ENCODE measurements at places on chromosomes 2 and 18.

DNA sequence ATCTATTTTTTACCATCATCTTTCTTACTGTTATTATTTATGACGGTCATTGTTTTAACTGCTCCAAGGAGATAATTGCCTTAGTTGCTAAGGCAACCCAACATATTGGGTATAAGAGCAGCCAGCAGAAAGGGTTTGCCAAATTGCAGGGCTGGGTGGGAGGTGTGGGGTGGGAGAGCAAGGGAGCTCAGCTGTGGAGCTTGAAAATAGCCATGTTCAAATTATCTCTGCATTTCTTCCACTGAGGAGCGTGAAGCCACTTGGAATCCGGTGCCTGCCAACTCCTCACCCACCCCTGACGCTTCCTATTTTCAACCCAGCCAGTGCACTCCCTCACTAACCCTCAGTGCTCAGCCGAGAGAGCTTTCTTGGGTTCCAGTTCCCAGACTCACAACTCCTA is 60.8 kb downstream of the SETBP1 start:
- no peak for DNase-seq

DNA sequence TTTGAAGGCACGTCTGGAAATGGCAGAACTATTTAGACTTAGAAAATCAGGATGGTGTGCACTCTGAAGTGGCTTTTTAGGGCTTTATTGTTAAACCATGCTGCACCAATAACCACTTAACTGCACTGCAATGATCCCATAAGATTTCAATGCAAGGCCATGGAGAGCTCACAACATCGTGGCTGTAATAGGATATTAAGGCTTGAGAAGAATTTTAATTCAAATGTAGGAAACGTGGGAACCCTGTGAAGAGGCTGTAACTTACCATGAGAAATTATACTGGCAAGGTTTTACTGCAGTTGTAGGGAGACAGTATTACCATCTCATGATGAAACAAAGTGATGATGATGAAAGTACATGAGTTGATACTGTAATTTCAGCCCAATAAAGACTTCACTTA is 242.5 kb downstream of the AFF3 start:
- no peak for DNase-seq

DNA sequence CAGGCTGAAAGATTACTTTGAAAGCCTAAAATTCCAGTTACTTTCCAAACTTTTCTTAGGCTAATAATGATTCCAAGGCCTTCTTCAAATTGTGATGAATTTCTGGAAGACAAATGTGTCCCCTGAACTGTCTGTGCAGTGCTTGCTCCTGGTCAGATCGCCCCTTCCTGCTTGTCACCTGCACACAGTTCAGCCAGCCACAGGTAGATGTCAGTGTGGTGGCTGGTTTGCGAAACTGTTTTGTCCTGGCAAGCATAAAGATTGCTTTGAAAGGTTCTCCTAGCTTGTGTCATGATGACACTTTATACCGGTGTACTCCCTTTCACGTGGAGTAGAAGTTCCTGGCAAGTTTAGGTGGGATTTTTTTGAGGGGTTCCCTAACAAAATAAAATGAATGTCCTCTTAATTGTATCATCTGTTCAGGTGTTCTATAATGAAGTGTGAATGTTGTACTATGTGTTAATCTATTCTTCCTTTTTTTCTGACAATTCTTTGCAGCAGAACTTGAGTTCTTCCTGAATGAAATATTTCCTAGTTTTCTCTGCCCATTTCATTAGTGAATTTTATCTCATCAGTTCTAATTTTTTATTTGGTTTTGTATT is 298.8 kb downstream of the ZNF407 start:
- DNase-seq: no peak

DNA sequence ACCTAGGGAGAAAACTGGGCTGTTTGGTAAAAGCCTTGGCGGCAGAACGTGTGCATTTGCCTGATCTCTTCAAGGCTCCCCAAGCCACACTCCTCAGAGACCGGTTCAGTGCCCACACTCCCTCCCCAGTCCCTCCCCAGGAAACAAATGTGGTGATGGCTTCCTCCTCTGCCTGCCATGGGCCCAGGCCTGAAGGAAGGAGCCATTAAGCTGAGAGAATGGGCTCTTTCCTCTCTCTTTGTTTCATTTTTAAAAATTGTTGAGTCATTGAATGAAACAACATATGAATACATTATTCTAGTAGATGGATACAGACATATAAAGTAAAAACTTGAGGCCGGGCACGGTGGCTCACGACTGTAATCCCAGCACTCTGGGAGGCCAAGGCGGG is 50.6 kb upstream of the YWHAQ start:
- DNase-seq: no peak

- DNase-seq: no peak
Observed at GRCh38 chr2:111068435-111069058, 52.2 kb upstream of the BCL2L11 start.

GRCh38 chr2:235634435-235635158 is 140.8 kb downstream of the AGAP1 start:
- no peak for DNase-seq

DNA sequence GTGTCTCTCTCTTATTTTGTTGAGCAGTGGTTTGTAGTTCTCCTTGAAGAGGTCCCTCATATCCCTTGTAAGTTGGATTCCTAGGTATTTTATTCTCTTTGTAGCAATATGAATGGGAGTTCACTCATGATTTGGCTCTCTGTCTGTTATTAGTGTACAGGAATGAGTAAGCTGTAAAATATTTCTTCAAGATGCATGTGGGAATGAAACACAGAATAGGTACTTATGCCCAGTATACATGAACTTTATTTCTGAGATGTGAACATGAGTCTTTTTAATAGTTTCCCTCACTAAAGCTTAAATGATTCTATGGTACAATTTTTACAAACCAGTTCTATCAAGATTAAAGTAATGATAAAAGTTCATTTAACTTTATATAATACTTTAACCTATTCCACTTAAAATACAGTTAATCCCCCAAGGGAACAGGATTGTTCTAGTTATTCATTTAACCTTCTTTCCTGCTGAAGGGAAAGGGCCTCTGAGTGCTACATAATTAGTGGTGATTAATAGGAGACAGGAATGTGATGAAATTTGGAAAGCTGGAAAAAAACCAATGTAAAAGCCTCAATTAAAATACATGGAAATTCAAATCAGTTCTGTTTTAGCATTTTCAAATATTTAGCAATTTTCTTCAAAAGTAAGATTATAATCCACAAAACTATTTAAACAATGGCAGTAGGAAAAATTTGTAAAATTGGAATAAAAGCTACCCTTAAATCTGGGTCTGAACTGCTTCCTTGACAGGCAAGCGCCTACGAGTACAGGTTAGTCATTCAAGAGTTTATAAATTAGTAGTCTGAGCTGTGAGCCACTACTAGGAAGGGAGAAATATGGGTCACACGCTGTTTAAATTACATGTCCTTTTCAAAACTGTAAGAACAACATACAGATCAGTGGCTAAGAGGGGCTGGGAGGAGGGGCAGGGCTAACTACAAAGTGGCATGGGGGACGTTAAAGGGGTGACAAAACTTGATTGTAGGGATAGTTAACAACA is 28.9 kb downstream of the SPIRE1 start:
- DNase-seq: no peak

DNA sequence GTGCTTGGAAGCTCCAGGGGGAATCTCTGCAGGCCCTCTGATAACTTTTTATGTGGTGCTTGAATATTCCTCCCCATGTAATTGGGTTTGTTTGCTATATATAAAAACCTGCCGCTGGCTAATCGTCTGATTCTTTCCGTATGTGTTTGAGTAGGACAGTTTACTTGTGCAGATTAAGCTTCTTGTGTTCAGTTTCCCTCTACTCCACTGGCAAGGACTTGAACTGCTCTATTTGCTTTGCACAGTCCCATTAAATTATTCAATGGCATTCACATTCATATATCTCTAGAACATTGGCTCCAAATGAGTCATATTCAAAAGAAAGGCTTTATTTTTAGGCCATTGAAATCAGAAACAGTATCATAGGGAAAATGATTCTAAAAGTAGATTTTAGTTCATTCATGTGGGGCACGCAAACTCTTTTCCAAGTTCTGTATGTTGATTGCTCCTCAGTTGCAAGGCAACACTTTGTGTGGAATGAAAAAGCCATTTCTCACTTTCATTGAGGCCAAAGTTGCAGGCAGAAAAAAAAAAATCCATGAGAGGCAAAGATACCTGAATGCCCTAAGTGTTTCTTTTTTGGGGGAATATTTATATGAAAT is 1682.3 kb upstream of the PIK3C3 start:
- DNase-seq: no peak

- DNase-seq: no peak
Observed at GRCh38 chr2:48767330-48767729, 11.8 kb upstream of the LHCGR start.

DNA sequence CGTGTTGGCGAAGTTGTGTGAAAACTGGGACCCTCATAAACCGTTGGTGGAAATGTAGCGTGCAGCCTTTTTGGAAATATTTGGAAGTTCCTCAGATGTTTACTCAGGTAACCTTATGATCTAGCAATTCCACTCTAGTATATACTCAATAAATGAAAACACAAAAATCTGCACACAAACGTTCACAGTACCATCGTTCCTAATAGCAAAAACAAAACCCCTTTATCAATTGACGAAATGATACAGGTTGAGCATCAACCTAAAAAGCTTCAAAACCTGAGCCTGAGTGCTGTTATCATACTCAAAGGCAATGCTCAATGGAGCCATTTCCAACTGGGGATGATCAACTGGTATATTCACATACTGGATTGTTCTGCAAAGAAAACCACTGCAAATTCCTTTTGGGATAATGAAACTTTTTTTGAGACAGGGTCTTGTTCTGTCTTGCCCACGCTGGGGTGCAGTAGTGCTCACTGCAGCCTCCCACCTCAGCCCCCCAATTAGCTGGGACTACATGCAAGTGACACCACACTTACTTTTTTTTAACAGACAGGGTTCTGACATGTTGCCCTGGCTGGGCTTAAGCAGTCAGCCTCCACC is 777 bp upstream of the C18orf32 start:
- no peak for DNase-seq

GRCh38 chr18:38572554-38573111 is 1007.0 kb upstream of the CELF4 start:
- no peak for DNase-seq

- DNase-seq: no peak
Observed at GRCh38 chr2:85926931-85927661, 38.3 kb upstream of the ST3GAL5 start.

DNA sequence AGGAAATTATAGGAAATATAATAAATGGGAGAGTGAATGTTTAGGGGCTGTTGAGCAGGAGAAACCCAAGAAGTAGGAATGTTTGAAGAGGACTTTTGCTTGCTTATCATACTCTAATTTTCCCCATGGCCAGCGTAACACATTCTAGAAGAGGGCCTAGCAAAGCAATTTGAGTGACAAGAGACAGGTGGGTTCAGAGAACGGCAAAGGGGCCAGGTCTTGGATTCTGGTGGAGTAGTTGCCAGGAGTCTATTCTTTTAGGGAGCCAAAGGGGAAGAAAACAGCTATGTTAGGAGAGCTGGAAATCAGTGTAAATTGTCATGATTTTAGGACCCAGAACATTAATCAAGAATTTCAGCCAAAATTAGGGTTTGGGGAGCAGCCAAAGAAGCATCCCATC is 96.5 kb downstream of the COL5A2 start:
- DNase-seq: no peak

- DNase-seq: no peak
Observed at GRCh38 chr2:143347901-143348414, 218.7 kb downstream of the ARHGAP15 start.

DNA sequence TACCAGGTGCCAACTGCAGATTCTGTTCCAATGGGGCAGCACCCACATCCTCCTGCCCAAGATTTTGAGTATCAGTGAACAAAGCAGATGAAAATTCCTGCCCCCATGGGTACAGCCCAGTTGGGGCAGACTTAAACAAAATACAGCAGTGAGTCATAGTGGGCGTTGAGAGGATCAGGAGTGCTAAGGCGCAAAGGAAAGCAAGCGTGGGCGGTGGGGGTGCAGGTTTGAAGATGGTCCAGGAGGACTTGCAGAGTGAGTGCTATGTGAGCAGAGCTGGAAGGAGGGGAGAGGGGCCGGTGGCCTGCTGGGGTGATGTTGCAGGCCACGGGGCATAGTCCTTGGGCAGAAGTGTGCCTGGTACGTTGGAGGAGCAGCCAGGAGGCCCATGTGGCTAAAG is 24.7 kb downstream of the STEAP3 start:
- DNase-seq: no peak

DNA sequence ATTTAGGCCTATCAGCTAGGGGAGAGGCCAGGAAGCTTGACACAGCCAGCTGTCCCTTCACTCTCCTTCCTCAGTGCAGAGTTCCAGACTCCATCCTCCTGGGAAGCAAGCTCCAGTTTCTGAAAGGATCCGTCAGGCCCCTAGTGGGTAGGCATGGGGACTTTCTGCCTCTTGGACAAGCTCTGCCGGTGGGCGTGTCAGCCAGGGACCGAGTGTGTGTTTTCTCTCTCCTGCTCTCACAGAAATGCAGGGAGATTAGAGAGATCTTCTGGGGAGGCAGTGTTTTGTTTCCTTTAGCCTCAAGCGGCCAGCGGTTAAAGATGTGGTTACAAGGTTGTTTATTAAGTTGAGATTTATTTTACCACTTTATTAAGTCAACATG is 29.9 kb upstream of the OTOS start:
- DNase-seq: no peak

- DNase-seq: no peak
Observed at GRCh38 chr2:176479961-176480360, 210.7 kb downstream of the MTX2 start.
